HAP-1 (cell line): ENCODE measurements at places on chromosomes 11 and 22.

GRCh38 chr22:47406180-47406834, 643.9 kb downstream of the TBC1D22A start:
- DNase-seq = no peak

DNA sequence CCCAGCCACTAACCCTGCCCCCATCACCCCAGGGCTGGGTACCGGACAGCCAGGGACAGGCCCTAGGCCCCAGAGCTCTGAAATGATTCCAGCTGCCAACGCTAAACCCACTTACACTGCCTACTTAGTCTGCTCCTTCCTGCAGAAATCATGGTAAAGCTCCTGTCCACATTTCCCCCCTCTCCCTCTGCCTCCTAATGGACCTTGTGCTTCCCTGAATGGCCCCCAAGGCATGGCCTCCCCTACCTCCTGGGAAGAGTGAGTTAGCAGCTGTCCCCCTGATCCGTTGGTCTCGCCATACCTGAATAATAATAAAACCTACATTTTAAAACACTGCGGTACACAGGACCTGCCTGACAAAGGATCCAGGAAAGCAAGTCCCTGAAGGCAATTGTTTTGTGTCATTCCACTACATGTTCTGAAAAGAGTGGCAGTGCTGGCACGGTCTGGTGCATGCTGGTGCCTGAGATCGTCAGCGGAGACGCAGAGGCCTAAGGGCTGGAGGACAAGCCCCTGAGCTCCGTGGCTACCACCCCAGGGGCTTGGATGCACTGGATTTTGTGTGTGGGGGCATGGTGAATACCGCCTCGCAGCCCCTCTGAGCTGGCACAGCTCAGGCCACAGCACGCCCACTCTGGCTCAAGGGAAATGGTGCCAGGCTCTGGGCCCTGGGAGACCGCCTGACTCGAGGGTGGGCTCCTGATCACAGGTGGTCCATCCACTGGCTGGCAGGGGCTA, 186.3 kb downstream of the CTTN start:
- DNase-seq = no peak

DNA sequence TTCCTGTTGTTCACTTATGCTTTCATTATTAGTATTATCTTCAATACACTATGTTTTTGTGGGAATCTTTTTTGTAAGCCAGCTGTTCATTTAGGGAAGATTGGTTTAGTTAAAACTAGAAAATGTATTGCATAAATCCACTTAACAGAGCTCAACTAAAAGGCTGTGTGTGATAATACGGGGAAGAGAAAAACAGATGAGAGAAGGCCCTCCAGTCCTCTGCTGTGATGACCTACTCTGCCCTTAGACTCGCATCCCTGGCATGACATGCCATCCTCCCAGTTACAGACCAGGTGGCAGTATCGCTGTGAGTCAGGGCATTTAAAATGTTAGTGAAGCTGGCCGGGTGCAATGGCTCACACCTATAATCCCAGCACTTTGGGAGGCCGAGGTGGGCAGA, 173.4 kb upstream of the TTC12 start:
- no peak for DNase-seq

DNA sequence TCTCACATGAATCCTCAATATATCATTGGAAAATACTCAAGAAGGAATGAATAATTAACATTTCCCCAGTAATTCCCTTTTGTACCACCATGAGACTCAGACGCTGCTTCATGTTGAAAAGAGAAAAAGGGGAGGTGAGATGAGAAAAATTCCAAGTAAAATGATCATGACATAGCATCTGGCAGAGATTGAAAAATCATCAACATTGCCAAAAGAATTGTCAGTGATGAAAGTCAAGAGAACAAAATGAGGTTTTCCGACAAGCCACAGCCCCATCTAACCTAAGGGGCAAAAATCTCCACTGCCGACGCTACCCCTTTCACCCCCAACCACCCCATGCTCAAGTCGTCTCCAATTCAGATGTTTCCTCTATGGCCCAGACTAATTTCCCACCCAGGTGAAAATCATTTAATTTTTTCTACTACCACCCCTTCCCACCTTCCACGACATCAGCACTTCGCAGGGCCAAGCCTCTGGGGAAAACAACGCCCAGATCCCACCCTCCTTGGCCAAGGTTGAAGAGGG, 1.2 kb downstream of the RAB6A start:
- no peak for DNase-seq

GRCh38 chr22:39833093-39833492, 60.5 kb downstream of the ENTHD1 start:
- no peak for DNase-seq

DNA sequence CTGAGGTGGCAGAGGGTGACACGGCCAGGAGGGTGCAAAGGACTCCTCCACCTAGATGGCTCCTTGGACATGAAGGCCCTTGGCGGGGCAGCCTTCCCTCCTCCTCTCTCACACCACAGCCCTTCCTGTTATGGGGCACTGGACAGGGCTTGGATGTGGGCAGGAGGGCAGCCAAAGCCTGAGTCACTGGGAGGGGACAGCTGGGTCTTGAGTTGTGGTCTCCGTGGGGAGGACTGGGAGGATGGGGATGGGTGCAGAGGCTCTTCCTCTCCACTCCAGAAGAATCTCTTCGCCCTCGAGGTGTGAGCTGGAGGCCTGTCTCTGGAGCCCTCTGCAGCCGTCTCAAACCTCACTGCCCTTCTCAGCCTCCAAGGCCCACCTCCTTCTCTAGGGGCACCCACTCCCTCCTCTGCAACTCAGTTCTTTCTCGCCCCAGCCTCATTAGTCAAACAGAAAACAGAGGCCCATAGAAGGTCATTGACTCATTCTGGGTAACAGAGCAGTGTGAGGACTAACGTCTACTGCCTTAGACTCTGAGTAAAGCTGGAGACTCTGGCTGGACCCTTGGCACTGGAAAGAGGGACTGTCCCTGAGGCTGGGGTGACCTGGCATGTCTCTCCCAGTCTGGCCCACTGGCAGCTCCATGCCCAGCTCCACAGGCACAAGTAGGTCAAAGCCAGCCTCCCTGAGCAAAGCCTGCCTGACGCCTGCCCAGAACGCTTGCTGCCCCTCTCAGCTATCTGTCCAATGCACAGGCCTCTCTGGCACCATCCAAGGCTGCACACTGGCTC, 47.5 kb upstream of the CDON start:
- no peak for DNase-seq

DNA sequence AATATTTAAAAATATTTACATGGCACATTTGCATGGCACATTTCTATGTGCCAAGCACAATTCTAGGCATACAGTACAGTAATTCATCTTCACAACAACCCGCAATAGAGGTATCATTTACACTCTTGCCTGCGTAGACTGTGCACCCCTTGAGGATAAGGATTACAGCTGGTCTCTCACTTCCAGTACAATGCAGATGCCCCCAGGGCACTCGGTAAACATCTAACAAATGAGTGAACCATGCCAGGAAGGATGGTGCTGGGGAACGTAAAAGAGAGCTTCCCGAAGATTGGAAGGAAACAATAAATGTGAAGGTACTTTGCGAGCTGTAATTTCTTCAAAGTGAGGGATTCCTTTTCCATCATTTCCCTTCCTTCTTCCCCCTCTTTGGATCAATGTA, 1.3 kb downstream of the PRPF19 start:
- DNase-seq = no peak

- peak; percentile 16 for DNase-seq
These were observed 57.9 kb upstream of the FSHB start for GRCh38 chr11:30172883-30173311.

DNA sequence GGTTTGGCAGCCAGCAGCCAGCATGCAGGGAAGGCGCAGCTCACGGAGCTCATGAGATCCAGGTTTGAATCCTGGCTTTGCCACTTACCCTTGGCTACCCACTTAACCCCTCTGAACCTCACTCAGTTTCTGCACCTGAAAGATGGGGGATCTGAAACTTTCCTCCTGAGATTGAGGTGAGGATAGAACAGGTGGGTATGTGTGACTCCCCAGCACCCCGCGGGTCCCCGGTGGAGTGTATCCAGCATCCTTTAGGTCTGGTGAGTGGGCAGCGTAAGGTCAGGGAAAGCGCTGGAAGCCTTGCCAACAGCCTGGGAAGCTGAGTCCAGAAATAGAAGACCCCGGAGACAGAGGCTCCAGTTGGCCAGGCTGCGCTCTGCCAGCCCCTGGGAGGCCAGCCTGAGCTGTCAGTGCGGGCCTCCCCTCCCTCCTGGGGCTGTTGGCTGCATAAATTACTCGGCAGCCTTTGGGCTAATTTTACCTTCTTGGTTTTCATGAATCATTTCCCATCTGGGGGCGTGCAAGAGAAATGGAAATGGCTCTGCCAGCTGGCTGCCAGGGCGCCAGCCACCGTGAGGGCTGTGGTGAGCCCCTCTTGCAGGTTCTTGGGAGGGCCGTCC, 17.6 kb downstream of the PRDM11 start:
- DNase-seq = no peak

- DNase-seq = no peak
These were observed 428.7 kb downstream of the TBC1D22A start for GRCh38 chr22:47190957-47191670.

DNA sequence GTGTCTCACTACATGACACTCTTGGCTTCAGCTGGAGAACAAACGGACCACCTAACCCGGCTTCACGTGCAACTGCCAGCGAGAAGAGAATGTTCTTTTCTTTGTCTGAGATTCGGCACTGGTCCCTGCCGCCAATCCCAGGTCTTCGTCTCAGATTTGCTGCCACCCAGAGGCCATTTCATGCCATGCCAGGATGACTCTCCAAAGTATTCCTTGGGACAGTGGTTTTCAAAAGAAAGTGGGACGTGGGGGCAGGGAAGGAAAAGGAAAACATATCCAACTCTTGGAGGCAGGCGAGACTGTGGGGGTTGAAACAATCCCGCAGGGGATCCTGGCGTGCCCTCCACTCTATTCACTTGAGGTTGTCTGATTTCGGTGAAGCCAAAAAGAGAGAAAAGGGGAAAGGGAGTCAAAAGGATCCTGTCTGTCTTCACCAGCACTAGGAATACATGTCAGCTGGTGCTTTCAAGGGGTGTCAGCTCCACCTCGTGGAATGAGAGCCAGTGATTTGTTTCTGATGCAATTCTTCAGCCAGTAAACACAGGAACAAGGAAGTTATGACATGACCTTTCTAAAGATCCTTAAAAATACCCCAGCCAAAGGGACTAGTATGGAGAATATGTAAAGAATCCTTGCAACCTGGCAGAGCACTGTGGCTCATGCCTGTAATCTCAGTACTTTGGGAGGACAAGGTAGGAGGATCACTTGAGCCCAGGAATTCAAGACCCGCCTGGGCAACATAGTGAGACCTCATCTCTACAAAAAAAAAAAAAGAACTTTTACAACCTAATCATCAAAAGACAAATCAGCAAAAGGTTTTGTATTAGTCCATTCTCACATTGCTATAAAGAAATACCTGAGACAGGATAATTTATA, 41.0 kb upstream of the APLNR start:
- peak; percentile 86 for DNase-seq

DNA sequence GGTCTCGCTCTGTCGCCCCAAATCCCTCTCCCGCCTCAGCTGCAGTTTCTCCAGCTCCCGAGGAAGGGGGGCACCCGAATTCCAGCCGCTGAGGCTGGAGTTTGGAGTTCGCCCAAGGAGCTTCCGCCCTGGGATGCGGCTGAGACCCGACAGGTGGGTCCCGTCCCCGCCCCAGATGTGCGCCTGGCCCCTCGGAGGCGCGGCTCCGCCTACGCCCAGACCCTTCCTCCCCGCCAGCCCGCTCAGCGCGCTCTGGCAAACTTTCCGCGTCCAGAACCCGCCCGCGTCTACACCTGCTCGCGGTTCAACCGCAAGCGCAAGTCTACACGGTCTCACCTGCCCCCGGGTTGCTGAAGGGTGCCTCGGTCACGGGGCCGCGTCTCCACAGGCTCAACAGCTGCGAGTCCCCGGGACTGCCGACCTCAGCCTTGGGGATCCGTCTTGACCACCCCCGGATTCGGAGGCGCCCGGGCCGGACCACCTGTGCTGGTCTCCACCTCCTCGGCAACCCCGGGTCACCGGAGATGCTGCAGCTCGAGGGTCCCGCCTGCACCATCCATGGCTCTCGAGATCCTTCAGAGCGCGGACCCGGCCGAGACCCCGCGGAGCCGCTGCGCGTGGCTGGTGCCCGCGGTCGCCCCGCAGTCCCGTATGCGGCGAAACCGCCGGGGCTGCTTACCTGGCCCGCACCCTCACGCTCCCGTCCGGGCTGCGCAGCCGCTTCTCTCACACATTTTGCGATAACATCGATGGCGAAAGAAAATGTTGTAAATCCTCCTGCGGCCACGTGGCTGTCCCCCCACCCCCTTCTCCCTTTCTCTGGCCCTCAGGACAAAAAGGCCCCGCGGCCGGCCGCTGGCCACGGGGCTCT, 63.6 kb downstream of the NFAM1 start:
- DNase-seq = peak; percentile 67

GRCh38 chr11:5252919-5253265, 1.7 kb downstream of the HBG2 start:
- no peak for DNase-seq

GRCh38 chr22:30398685-30399680, 2.2 kb downstream of the SEC14L2 start:
- DNase-seq = no peak

DNA sequence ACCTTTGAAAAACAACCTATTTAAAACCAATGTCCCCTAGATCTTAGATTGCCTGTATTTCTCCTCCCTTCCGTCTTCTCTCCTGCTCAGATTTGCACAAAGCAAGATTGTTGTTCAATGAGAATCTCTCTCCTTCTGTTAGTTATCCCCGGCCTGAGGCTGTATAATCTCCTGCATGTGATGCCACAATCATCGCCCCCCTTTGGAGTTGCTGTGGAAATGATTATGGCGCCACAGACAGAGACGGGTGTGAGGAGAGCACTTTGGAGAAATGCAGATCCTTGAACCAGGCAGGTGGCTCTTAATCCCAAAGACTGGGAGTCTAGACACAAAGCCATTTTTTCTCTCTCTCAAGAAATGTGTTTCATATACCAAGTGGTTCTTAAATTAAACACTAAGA, 941.3 kb downstream of the OPCML start:
- no peak for DNase-seq

DNA sequence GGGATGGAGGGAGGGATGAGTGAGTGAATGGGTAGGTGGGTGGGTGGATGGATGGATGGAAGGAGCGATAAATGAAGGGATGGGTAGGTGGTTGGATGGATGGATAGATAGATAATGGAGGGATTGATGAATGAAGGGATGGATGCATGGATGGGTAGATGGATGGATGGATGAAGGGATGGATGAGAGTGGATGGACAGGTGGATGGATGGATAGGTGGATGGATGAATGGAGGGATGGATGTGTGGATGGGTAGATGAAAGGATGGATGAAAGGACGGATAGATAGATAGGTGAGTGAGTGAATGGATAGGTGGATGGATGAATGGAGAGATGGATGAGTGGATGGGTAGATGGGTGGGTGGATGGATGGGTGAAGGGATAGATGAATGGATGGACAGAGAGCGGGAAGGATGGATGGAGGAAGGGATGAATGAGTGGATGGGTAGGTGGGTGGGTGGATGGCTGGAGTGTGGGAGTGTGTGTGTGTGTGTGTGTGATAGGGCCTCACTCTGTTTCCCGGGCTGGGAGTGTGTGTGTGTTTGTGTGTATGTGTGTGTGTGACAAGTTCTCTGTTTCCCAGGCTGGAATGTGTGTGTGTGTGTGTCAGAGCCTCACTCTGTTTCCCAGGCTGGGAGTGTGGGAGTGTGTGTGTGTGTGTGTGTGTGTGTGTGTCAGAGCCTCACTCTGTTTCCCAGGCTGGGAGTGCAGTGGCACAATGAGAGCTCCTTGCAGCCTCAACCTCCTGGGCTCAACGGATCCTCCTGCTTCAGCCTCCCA, 2.1 kb upstream of the PRR33 start:
- no peak for DNase-seq

- DNase-seq = no peak
These were observed 94.3 kb downstream of the SLC17A6 start for GRCh38 chr11:22432291-22433093.
